Fibroblast of villous mesenchyme (primary cell): ENCODE measurements at places on chromosomes 5 and 9. TPM values are rescaled to one million over a fixed set of nuclear protein-coding genes. Genes with fewer than 3 reads are reported as not detected.

DNA sequence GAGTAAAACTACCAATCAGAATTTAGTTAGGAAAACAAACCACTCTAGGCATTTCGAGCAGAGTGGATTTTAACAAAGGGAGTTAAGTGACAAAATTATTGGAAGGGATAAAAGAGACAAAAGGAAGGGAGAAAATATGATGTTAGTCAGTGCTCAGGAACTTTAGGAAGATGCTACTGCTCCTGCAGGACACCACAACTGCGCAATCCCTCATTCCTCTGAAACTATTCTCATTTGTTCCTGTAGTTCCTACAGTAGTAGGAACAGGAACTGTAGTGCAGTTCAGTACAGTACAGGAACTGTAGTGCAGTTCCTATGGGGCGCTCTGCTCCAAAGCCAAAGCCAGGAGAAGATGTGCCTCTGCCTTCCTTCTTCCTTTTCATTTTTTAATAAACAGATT lies 29.9 kb upstream of the MEGF10 start:
- no peak for DNase-seq

DNA sequence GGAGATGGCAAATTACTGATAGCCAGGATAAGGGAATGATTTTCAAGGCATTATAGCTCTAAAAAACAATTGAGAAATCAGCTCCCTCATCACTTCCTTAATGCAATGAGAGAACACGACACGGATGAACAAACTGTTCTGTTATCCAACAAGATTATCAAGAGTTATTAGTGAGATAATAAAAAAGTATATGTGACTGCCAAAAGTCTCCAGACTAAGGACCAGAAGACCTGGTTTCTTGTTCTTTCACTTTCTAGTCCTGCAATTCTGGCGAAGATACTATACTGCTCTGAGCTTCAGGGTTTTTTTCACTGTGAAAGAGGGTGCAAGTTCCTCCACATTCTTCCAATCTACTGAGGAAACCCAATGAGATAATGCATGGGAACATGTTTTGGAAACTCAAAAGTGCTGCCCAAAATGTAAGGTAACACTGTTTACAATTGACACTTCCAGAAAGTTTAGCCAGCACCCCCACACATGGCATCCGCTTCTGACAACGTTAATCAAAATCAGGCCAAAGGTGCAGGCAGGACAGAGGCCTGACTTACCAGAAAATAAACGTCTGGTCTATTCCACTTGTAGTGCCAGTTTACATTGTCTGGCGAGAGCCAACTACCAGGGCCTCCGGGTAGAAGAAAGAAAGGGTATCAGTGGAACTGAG lies 254.2 kb downstream of the DOCK8 start:
- DNase-seq = no peak

- peak; percentile 17 for DNase-seq
Measured at GRCh38 chr5:39905356-39905755, 480.6 kb upstream of the DAB2 start.

DNA sequence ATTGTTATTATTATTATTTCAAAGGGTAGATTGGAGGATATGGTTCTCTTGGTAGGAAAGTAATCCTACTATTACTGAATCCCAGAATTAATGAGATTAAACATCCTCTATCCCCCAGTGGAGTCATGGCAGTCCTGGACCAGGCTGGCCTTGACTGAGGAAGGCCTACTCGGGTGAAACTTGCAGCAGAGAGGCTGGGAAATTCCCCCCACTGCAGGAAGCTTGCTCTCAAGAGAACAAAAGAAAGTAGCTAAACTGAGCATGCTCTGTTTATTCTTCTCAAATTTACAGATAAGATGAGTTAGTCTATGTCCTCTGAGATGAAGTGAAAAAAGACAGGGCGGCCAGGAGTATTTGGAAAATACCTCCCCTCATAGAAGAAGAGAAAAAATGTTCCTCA lies 233.9 kb upstream of the RPS23 start:
- DNase-seq = no peak

- no peak for DNase-seq
Measured at GRCh38 chr5:149710575-149710974, 19.5 kb upstream of the PPARGC1B start.

The SLCO4C1 gene
- under 0.01 TPM in 2 replicates for total RNA-seq

GRCh38 chr9:131721076-131721475 lies 18.8 kb downstream of the RAPGEF1 start:
- no peak for DNase-seq

DNA sequence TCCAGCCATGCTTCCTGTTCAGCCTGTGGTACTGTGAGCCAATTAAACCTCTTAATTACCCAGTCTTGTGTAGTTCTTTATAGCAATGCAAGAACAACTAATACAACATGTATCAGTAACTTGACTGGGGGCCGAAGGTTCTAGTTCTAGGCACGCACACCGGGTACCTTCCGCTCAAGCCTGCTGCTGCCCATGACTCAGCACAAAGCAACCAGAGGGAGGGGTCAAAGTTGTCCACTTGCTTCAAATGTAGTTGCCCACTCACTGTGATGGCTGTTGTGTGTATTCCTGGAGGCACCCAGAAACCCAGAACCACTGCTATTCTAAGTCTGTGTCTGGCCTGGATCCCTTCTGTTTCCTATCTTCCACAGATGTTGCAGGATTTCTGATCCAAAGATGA lies 222.6 kb downstream of the FRMD3 start:
- no peak for DNase-seq

DNA sequence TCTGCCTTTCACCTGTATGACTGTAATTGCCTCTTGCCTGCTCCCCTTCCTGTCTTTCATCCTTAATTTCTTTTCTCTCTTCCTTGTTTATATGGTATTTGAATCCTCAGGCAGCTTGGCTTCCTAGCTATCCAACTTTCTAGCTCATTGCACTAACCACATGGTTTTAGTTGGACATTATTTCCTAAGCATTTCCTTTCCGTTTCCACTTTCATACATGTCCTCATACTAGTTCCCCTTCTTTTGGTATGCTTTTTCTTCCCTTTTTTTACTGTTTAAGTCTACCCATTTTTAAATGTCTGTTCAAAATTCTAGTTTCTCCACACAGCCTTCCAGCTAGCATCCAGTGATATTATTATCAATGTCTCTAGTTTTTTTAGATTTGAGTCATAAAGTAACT lies 6.6 kb downstream of the CWC27 start:
- DNase-seq = no peak

DNA sequence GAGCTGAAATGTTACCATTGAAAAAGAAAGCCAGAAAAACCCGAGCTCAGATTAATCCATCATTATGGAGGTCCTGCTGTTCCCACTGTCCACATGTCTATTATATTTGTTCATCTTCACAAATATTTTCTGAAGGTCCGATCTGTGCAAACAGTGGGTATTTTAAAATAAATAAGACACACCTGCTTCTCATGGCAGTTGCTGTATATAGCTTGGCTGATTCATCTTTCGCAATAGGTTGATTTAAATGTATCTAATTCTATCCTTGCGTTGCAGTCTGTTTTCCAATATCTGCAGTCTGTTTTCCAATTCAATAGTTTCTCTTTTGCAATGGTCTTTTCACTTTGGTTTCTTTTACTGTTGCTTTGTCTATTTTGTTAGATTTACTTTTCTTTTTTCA lies 87.4 kb upstream of the PCA3 start:
- DNase-seq = no peak

GRCh38 chr5:177232761-177233160 lies 70.8 kb downstream of the RAB24 start:
- DNase-seq = peak; percentile 64

The NME5 gene
- 1.3 and 2.2 TPM in 2 replicates for total RNA-seq

- no peak for DNase-seq
Measured at GRCh38 chr5:23332650-23333251, 174.7 kb upstream of the PRDM9 start.

The GABRA1 gene
- not detected in 2 replicates for total RNA-seq

GRCh38 chr5:159441441-159441840 lies 111.2 kb upstream of the IL12B start:
- no peak for DNase-seq

The NIM1K gene
- total RNA-seq = under 0.01 and 0.43 TPM in 2 replicates

GRCh38 chr5:55363856-55364255 lies 56.1 kb downstream of the MTREX start:
- peak; percentile 32 for DNase-seq

- DNase-seq = no peak
Measured at GRCh38 chr9:97640325-97640724, 6.7 kb downstream of the NCBP1 start.

The SLC25A46 gene
- 95.7 and 106 TPM in 2 replicates for total RNA-seq

DNA sequence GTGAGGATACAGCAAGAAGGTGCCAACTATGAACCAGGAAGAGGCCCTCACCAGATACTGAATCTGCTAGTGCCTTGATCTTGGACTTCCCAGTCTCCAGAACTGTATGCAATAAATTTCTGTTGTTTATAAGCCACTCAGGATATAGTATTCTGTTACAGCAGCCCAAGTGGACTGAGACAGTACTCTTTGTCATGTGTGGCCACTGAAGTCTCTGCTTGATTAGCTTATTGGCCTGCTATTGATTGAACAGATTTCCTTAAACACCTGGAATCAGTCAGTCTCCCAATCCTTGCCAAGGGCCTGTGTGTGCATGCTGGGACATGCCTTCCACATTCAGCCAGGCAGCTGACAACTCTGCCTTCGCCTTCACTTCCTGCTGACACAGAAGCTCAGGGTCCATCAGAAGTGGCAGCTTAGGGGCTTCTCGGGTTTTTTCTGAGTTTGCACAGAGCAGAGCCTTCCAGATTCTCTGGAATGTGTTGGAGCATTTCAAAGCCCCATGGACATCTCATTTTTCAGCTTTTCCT lies 13.7 kb upstream of the ROR2 start:
- no peak for DNase-seq

- DNase-seq = no peak
Measured at GRCh38 chr5:100802208-100802607, 100.9 kb downstream of the ST8SIA4 start.

DNA sequence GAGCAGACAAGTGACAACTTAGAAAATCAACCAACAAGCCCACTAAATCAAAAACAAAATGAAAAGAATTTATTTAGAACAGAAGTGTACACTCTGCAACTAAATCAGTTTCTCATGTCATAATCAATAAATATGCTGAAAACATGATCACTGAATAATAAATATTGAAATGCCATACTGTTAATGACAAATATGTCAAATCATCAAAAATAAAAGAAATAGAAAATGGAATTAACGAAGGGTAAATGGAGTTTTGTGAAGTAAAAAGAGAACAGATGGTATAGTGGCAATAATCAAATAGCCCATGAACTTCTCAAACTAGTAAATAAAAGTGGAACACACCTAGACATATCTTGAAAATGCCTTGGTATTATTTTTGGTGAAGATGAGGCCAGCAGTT lies 744.9 kb downstream of the TAF11L14 start:
- DNase-seq = no peak

DNA sequence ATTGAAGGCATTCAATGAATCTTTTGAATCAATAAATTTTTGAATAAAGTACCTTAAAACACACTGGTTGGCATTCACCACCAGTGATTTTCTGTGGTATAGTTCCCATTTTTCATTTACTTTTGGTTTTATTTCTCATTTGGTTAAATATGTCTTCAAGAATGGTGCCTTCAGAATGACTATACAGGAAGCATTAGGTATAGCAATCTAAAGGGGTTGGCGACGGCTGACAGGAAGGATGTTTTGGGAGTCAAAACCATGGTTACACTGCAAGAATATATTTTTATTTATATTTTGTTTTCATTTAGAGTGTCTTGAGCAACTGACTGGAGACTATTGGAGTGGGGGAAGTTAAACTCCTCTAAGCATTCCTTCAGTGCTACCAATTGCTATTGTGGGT lies 235.7 kb downstream of the HTR1A start:
- peak; percentile 6 for DNase-seq

The LCN9 gene
- not detected in 2 replicates for total RNA-seq

DNA sequence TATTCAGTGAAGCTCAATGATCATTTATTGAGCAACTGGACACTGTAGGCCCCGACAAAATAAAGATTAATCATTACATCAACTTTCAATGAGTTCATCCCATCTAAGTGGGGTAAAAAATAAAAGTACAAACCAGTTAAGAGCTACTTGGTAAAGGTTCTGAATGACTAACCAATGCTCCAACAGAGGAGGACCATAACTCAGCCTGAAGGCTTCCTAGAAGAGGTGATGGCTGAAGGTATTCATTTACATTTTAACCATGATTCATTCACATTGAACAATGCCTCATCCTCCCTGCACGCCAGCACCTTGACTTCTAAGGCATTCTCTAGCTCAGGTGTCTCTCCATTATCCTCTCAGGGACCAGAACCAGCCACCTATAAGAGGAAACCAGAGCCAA lies 201.4 kb downstream of the ZNF462 start:
- no peak for DNase-seq

DNA sequence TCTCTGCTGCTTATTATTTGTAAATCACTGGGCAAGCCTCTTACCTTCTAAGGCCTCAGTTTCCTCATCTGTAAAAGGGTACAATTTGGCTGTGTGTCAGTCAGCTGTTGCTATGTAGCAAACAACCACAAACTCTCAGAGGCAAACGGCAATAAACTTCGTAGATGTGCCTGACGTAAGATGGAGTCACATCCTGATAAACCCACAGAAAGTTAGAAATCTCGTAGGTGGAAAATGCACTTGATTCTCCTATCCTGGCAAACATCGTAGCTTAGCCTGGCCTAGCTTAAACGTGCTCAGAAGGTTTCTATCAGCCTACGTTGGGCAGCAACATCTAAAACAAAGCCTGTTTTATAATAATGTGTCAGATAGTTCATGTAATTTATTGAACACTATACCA lies 35.0 kb upstream of the UNC5A start:
- no peak for DNase-seq

DNA sequence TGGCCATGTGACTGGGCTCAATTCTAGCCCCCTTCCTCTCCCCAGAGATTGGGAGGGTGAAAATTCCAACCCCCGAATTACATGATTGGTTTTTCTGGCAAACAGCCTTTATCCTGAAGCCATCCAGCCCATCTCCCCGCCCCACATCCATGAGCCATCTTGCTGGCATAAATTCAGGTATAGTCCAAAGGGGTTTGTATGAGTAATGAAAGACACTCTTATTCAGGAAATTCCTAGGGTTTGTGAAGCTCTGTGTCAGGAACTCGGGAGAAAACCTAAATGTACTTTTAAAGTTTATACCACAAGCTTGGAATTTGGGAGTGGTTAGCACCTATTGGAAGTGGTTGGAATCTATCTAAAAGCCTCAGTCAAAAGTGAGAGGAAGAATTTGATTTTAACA lies 80.6 kb upstream of the SIMC1 start:
- no peak for DNase-seq

The PCDHGA2 gene
- 2.6 and 3.0 TPM in 2 replicates for total RNA-seq

- DNase-seq = no peak
Measured at GRCh38 chr9:37271679-37272078, 150.8 kb upstream of the GRHPR start.

GRCh38 chr5:95878417-95879323 lies 56.1 kb upstream of the GLRX start:
- peak; percentile 46 for DNase-seq

- no peak for DNase-seq
Measured at GRCh38 chr5:79512049-79512448, 1.9 kb downstream of the HOMER1 start.

GRCh38 chr5:147901599-147902039 lies 4.7 kb downstream of the C5orf46 start:
- DNase-seq = peak; percentile 18

The ECM2 gene
- 2.3 and 2.6 TPM in 2 replicates for total RNA-seq
